ENCODE measurements at places on chromosomes 1 and 21.

- DNase-seq, result no peak
These were observed 42.5 kb upstream of the DISC1 start for GRCh38 chr1:231584117-231584516.

DNA sequence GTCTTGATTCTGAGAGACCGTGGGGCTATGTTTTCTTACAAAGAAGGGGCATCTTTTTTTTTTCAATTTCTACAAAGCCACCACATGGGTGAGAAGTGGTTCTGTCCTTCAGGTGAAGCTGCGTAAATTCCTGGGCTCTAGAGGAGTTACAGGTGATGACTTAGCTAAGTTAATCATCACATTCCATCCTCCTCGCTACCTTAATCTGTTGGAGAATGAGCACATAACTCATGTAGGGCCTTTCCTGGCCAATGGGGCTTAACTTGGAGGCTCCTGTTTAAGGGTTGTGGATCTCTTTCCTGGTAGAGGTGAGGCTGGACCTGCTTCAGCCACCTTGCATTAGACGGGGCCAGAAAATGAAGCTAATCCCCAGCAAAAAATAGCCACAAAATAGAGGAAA is 19.9 kb downstream of the REG4 start:
- DNase-seq, result no peak

DNA sequence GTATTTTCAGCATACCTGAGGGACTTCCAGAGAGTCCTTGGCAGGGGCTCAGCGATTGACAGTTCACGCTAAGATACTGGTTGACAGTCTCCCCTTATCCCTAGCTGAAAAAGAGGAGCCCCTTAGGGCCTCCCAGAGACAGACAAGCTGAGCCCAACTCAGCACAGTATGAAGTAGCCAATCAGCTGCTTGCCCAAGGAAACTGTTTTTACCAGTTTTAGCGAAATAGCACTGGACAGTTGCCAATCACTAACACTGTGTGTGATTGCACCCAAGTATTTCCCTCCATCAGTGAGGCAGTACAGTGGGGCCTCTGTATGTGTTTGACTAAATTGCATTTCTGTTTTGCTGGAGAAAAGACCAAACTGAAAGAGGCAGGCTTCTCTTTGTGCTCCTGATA is 27.0 kb downstream of the KHDRBS1 start:
- DNase-seq, result no peak

DNA sequence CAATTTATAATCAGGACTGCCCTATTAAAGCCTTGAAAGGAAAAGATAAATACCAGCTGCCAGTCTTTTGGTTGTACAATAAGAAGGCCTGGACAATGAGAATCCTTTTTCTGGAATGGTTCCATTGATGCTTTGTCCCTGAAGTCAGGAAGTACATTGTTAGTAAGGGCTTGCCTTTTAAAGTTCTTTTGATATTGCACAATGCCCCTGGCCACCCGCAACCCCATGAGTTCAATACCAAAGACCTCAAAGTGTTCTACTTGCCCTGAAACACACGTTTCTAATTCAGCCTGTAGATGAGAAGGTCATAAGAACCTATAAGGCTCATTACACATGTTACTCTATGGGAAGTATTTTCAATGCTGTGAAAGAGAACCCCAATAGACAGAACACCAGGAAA is 112.1 kb downstream of the OLFM3 start:
- no peak for DNase-seq

DNA sequence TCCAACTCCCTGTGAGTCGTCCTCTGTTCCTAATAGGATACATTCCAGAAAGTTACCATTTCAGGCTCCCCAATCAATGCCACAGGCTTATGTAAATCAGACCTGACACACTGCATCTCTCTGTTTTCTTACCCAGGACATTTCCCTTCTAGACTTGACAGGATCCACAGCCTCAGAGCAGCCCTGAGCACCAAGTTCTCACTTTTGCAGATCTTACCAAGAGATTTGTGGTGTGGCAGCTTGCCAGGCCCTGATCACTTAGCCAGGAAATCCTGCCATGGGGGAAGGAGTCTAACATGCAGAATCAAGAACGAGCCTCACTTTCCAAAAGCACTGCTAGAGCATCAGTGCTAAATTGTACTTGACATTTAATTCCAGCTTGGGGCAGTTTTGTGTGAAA is 202.9 kb downstream of the TBX15 start:
- no peak for DNase-seq
